ENCODE measurements at places on chromosomes 2 and 18.

GRCh38 chr2:18536100-18536499 lies 24.4 kb downstream of the RDH14 start:
- no peak for DNase-seq

DNA sequence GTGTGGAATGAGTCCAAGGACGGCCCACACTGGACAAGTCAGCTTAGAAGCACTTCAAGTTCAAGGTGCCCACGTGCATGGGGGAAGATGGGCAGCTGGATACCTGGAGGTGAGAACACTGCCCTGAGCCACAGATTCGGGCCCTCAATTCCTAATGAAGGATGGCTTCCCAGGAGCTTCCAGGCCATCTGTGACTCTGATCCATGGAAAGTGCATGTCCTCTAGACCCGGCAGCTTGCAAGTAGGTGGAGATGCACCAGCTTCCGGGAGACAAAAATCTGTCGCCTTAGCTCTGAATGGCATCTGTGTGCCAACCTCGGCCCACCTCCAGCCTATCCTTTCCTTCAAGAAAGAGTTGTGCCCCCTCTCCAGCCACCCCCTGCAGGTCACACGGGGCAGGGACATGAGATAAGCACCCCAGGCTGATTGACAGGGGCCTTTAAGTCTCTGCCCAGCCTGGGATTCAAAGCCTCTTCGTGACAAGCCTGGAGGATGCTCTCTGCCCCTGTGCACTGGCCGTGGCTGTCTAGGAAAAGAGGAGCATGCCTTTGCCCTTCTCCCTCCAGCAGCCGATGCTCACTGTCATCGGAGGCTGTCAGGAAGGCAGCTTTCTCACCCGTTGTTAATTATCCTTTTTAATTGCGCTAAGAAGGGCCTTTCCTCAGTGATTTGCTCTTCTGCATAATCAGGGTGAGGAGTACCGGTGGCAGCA lies 65.5 kb downstream of the BIN1 start:
- DNase-seq = no peak

- DNase-seq = no peak
Measured at GRCh38 chr18:32847691-32848090, 74.9 kb upstream of the KLHL14 start.

DNA sequence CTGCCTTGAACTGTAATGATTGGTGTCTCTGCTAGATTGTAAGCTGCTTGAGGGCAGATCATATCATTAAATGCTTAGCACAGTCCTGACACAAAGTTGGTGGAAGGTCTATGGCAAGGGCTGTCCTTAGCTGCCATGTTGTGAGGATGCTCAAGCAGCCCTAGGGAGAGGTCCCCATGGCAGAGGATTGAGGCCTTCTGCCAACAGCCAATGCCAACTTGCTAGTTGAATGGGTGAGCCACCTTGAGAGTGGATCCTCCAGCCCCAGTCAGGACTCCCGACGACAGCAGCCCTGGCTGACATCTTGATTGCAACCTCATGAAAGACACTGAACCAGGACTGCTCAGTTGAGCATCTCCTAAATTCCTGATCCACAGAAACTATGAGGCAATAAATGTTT lies 115.3 kb upstream of the SMAD2 start:
- DNase-seq = no peak

GRCh38 chr2:108910541-108911396 lies 78.3 kb downstream of the EDAR start:
- no peak for DNase-seq

DNA sequence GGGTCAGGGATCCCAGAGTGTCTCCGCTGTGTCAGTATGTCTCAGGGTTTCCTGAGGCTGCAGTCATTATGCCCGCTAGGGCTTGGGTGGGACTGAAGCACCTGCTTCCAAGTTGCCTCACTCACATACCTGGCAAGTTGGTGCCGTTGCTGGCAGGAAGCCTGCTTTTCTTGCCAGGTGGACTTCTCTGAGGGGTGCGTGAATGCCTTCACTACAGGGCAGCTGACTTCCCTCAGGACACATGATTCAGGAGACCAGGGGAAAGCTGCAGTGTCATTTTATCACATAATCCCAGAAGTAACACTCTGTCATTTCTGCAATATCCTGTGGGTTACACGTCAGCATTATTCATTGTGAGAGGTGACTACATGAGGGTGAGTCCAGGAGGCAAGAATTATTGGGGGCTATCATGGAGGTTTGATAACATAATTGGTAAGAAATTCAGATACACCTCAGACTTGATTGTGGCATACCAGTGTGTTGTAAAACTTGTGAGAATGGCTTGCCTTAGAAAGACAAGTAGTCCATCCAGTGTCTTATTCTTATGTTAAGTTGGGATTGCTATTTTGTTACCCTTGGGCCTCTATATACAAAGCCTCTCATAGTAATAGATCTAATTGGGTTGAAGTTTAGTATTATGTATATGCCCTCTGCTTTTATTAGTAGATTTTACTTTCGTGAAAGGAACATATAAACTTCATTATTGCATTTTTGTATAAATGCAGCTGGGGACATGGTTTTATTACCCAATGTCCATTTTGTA lies 44.1 kb downstream of the NEDD4L start:
- no peak for DNase-seq

DNA sequence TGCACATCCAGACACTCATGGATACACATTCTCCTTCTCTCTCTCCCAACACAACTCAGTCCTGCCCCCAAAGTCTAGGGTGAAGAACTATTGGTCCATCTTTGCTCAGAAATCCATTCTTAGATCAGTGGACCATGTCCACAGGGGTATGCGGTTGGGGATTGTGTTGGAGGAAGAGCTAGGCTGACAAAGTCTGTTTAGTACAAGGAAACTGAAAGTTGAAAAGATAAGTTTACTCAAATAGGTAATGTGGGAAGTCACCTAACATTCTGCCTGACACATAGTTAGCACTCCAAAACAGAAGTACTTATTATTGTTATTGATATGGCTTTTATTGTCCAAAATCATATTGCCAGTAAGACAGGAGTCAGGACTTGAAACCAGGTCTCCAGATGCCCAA lies 55.9 kb downstream of the ALK start:
- no peak for DNase-seq

- no peak for DNase-seq
Measured at GRCh38 chr2:13543550-13543949, 826.8 kb downstream of the TRIB2 start.

GRCh38 chr2:221097568-221097915 lies 474.6 kb downstream of the EPHA4 start:
- DNase-seq = no peak

- DNase-seq = no peak
Measured at GRCh38 chr2:68032702-68033101, 30.1 kb downstream of the C1D start.

- DNase-seq = no peak
Measured at GRCh38 chr18:78625847-78626246, 353.8 kb upstream of the SALL3 start.

- no peak for DNase-seq
Measured at GRCh38 chr2:168139852-168140251, 107.5 kb downstream of the STK39 start.

GRCh38 chr18:7064346-7064745 lies 53.3 kb downstream of the LAMA1 start:
- DNase-seq = no peak

GRCh38 chr2:36561237-36561944 lies 36.6 kb downstream of the FEZ2 start:
- DNase-seq = no peak

DNA sequence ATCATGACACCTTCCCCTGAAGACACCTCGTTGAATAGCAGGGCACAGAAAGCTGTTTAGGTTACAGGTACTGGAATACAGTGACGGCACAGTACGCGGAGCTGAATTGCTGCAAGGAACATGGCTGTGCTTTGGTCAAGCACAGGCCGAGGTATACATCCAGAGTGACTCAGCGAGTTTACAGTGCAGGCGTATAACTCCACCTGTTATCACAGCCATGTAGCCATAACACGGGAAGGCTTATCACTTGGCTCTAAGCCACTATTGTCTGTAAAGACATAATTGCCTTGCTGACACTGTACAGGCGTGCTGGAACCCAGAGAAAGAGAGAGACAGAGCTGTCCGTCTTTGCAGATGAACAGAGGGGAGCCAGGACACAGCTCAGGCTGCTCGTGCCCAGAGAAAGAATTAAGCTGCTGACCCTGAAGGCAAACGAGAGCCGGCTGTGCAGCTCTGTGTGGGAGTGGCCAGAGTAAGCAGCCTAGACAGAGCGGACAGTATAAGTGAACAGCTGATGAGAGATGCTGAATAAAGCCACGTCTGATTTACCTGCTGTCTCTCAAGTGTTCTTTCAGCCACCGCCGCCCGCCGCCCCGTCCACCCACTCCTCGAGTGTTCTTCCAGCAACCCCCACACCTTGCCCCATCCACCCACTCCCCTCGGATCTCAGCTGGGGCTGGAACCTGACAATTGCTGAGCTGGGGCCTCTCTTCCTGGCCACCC lies 87.3 kb upstream of the PPP1CB start:
- DNase-seq = no peak

GRCh38 chr18:44901283-44901682 lies 220.6 kb downstream of the SETBP1 start:
- no peak for DNase-seq

- DNase-seq = no peak
Measured at GRCh38 chr18:8787794-8788193, 82.4 kb downstream of the MTCL1 start.

DNA sequence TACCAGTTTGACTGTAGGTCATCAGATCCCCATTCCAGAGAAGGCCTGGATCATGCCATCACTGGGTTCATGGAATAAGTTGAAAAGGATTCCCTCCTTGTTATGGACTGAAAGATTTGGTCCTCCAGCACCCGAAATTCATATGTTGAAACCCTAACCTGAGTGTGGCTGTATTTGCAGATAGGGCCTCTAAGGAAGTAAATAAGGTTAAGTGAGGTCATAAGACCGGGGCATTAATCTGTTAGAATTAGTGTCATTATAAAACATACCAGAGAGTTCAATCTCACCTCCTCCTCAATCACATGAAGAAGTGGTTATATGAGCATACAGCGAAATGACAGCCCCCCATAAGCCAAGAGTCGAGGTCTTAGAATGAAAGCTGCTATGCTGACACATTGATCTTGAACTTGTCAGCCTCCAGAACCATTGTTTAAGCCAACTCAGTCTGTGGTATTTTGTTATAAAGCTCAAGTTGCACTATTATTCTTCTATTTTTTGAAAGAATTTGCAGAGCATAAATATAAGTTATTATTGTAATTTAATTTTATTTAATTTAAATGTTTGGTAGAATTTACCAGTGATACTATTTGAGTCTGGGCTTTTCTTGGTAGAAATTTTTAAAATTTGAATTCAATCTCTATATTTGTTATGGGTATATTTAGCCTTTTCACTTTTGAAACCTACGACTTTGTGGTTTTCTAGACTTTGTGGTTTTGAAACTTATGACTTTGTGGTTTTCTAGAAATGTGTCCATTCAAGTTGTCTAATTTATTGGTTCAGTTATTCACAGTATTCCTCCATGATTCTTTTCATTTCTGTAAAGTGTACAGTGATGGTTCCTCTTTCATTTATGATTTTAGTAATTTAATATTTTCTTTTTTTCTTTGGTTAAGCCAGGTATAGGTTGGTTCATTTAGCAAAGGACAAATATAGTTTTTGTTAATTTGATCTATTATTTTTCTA lies 1206.7 kb upstream of the CDH2 start:
- no peak for DNase-seq

DNA sequence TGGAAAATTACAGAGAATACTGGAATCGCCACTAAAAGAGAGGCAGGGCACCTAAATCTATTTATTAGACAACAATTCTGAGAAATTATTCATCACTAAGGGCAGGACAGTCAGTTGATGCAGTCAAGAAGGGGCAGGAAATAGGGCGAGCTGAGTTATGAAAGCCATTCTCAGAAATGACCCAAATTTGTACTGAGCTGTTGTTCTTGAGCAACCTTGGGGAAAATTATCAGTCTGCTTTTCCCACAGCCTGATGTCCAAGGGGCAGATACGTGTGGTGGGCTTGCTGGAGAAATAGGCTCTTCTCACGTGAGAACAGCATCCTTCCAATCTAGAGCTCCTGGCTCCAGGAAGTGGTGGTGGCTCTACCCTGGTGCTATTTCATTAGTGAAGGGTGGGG lies 38.6 kb downstream of the STON1 start:
- no peak for DNase-seq

- DNase-seq = no peak
Measured at GRCh38 chr2:203730076-203730729, 23.8 kb downstream of the CD28 start.

- DNase-seq = no peak
Measured at GRCh38 chr2:9258501-9258900, 51.9 kb downstream of the ASAP2 start.

DNA sequence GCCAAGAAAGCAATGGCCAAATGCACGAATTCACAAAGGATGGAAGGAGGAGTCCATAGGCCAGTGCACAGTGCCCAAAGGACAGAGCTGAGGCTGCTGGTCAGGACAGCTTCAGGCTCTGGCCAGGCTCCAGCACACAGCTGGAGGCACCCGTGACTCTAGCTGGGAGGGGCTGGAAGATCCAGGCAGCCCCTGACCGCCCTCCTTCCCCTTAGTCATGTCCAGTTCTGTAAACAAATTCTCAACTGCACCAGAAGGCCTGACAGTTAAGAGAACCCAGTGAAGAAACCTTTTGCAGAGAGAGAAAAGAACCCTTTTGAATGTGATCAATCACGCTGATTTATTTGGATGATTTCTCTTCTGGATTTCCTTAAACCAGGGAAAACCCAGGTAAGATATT lies 7.7 kb upstream of the YWHAQ start:
- DNase-seq = no peak

DNA sequence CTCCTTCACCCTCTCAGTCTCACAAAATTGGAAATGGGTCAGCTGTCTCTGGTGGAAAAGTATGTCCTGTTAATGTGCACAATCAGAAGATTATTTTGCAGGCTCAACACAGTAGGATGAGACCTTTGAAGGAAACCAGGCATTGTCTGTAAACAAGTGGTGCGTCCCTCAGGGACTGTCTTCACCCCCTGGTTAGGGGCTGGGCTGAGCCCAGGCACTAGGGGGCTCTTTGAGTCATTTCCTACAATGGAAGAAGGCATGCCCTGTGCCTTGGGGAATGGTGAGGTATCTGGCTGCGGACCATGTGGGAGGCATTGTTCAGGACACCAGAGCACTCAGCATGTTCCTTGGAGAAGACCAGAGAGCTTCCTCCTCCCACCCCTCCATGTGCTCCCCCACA lies 26.8 kb downstream of the PKDCC start:
- no peak for DNase-seq

GRCh38 chr18:63301434-63301833 lies 18.1 kb downstream of the BCL2 start:
- DNase-seq = no peak
